ENCODE measurements at places on chromosomes 11 and 22. TPM values are rescaled to one million over a fixed set of nuclear protein-coding genes. Genes with fewer than 3 reads are reported as not detected.

- no peaks in the 10 kb centered on the region for H3K36me3 ChIP-seq
- H3K27me3 ChIP-seq: no peaks in the 10 kb centered on the region
- H3K4me3 ChIP-seq: no peak overlapping the region
- DNase-seq: no peak
- no peaks in the 10 kb centered on the region for H3K4me1 ChIP-seq
- H3K27ac ChIP-seq: no peak overlapping the region
Measured at GRCh38 chr11:63958008-63958407, 16.4 kb upstream of the COX8A start.

GRCh38 chr11:89490602-89490980 lies 584 bp downstream of the NOX4 start:
- peaks cover 1% of the 10 kb centered on the region for H3K4me1 ChIP-seq
- H3K4me3 ChIP-seq: peak overlapping the region; percentile 56
- no peaks in the 10 kb centered on the region for H3K27me3 ChIP-seq
- H3K36me3 ChIP-seq: no peaks in the 10 kb centered on the region

GRCh38 chr22:33459137-33459536 lies 401.0 kb upstream of the SYN3 start:
- H3K36me3 ChIP-seq: no peaks in the 10 kb centered on the region
- H3K27me3 ChIP-seq: no peaks in the 10 kb centered on the region
- H3K4me3 ChIP-seq: no peak overlapping the region

DNA sequence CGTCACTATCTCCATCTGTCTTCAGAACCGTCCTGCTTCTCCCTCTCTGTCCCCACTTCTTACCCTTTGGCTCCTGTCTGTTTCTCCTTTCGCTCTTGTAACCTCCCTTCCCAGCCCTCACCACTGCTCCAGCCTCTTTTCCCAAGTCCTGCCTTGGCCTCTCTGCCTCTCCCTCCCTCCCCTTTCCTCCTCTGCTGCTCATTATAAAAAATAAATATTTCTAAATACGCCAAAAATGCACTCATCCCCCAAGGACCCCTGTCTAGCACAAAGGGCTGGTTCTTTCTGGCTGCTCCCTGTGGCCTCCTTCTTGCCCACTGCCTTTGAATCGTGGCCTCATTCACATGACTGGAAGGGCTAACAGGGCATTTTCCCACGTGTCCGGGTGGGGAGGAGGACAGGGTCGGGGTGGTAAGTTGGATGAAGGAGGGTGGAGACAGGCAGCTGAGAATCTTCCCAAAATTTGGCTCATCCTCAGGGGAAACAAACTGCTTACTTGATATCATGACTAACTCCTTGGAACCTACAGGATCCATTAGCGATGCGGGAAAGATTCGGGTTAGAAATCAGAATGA lies 26.4 kb upstream of the OAF start:
- no peaks in the 10 kb centered on the region for H3K36me3 ChIP-seq
- H3K4me1 ChIP-seq: peaks cover 47% of the 10 kb centered on the region
- DNase-seq: peak; percentile 59
- no peaks in the 10 kb centered on the region for H3K27me3 ChIP-seq
- peak overlapping the region; percentile 82 for H3K27ac ChIP-seq

DNA sequence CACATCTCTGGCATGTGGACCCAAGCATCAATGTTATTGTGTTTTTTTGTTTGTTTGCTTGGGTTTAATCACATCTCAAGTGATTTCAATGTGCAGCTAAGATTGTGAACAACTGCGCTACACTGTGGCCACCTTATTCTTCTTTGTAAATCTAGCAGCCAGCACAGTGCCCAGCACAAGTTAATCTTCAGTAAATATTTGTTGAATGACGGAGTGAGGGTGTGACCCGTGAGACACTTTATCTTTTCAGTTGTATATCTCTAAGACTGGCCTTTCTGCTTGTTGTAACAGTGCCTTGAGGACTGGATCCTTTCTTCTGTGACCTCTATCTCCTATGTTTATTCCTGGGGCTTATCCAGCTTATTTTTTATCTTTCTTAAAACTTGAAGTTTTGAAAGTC lies 21.4 kb upstream of the AMOTL1 start:
- no peaks in the 10 kb centered on the region for H3K36me3 ChIP-seq
- no peaks in the 10 kb centered on the region for H3K4me1 ChIP-seq
- no peak overlapping the region for H3K4me3 ChIP-seq
- H3K27ac ChIP-seq: no peak overlapping the region
- DNase-seq: no peak
- H3K27me3 ChIP-seq: no peaks in the 10 kb centered on the region

SLC35F2 gene
- 11.2 TPM for total RNA-seq

DNA sequence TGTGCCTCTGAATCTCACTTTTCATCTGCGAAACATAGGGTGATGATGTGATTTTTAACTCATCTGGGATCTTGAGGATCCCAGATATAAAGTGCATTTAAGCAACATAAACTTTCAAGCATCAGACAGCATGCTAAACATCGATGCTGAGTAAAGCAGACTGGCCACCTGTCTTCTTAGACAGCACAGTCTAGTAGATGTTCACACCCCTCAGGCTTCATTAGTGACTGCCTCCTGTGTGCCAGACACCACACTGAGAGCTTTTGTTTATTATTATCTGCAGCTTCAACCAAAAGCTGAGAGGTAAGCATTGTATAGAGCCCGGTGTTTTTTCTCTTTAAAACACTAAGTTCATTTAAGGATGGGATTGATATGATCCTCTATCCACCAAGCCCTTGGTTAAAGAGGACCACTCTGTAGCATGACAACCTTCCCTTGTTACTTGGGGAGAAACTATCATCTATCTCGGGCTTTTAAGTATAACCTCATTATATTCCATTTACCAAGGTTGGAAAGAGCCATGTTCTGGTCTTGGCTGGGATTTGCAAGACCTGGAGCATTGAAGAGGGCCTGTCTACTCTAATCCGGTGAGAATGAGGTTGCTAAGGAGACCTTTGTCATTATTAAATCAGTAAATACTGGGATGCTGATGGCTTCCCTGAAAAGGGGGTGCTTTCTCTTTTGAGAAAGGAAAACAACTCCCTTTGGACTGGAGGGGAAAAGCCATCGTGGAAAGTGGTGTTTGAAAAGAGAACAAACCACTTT lies 114.2 kb upstream of the SEZ6L start:
- no peaks in the 10 kb centered on the region for H3K4me1 ChIP-seq
- H3K4me3 ChIP-seq: no peak overlapping the region
- no peak overlapping the region for H3K27ac ChIP-seq
- no peaks in the 10 kb centered on the region for H3K27me3 ChIP-seq
- H3K36me3 ChIP-seq: no peaks in the 10 kb centered on the region
- no peak for DNase-seq

KDM4D gene
- total RNA-seq: 0.83 TPM

CYB5R2 gene
- total RNA-seq: 20.7 TPM

NUP98 gene
- total RNA-seq: 64.6 TPM
